Parietal lobe (tissue), 2 donors: ENCODE measurements at places on chromosomes 4 and X. TPM values are rescaled to one million over a fixed set of nuclear protein-coding genes. Genes with fewer than 3 reads are reported as not detected.

SSX1 gene
- not detected for total RNA-seq

STBD1 gene
- total RNA-seq: 0.31 TPM

ANKRD50 gene
- 138 TPM for total RNA-seq

MSX1 gene
- total RNA-seq: 0.63 TPM

DKK2 gene
- total RNA-seq: 1.3 TPM

IL21 gene
- total RNA-seq: not detected

UVSSA gene
- total RNA-seq: 33.5 TPM

STPG2 gene
- 4.1 TPM for total RNA-seq

MAPK10 gene
- 377 TPM for total RNA-seq

KLKB1 gene
- total RNA-seq: not detected

RHOH gene
- total RNA-seq: not detected

ARAP2 gene
- total RNA-seq: 101 TPM

ITM2A gene
- 39.1 TPM for total RNA-seq

TRIM75 gene
- not detected for total RNA-seq

EXOC1L gene
- total RNA-seq: not detected

YIPF7 gene
- total RNA-seq: 2.5 TPM

ADH4 gene
- not detected for total RNA-seq

TRIM61 gene
- 1.6 TPM for total RNA-seq

COX7B2 gene
- not detected for total RNA-seq

TREX2 gene
- total RNA-seq: 1.9 TPM

SRPX gene
- 0.31 TPM for total RNA-seq

CLDN2 gene
- not detected for total RNA-seq

MAMLD1 gene
- total RNA-seq: 5.6 TPM

BEND2 gene
- total RNA-seq: under 0.01 TPM

ETNPPL gene
- total RNA-seq: not detected

IL13RA1 gene
- total RNA-seq: 2.5 TPM
